ENCODE measurements at places on chromosomes 6 and 20.

DNA sequence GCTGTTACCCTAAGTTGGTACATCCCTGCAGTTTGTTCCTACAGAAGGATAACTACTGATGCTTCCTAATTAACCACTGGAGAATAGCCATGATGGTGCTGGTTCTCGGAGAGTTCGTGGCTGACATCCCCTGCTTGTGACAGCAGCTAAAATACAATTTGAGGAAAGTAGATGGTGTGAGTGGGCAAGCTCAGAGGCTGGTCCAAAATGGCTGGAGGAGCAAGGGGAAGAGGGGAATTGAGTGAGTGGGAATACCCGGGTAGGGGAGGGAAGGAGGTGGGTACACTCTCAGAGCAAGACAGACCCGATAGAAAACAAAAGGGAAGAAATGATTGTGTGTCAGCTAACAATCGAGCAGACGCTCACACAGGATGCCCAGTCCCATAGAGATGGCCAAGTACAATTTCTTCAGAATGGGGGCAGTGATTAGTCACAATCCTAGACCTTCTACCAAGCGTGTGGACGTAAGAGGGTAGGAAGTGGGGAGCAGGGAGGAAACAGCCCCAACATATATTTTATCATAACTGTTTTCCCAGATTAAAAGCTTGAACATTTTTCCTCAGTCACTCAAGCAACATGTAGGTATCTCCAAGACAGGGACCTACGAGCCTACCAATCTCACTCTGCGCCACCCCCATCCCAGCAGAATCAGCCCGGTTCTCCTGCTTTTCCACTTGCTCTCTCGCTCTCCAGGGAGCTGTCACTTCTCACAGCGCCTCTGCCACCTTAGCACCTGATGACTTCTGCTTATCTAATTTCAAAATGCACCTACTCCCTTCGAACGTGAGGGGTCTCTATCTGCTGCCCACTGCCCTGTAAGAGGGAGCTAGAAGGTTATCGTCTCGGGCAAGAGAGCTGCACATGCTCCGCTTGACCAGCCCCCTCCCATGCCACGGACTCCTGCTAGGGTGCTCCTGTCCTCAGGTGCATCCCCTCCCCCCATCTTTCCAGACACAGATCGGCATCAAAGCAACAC, 26.2 kb downstream of the RIPOR2 start:
- no peak for DNase-seq

DNA sequence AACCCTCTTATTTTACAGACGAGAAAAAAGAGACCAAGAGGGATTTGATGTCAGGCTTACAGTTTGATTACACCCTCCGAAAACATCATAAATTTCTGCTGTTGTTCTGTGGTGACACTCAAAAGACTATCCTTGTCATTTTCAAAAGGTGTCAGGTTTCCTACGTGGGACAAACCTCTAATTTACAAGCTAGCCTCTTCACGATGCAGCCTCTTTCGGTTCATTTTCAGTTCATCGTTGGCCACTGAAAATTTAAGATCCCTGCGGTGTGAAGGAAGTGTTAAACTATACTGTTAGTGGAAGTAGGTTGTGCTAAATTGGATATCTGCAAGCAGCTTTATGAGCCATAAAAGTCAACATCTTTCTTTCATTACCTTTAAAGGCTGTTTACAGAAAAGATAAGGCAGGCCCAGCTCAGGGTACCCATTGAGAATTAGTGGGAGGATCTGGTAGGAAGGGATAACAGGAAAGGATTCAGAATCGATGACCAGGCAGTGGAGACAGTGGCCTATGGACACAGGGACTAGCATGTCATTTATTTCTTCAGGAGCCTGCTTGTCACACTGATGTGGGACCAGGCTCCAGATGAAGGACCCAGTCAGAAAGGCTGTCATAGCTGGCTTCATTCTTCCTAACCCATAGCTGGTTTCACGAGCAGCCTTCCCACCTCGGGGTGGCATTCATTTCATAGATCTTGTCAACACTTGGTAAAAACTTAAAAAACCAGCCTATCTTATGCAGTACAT, 329.1 kb upstream of the SOX4 start:
- no peak for DNase-seq

GRCh38 chr6:161750686-161751085, 476.8 kb upstream of the AGPAT4 start:
- DNase-seq, result no peak

DNA sequence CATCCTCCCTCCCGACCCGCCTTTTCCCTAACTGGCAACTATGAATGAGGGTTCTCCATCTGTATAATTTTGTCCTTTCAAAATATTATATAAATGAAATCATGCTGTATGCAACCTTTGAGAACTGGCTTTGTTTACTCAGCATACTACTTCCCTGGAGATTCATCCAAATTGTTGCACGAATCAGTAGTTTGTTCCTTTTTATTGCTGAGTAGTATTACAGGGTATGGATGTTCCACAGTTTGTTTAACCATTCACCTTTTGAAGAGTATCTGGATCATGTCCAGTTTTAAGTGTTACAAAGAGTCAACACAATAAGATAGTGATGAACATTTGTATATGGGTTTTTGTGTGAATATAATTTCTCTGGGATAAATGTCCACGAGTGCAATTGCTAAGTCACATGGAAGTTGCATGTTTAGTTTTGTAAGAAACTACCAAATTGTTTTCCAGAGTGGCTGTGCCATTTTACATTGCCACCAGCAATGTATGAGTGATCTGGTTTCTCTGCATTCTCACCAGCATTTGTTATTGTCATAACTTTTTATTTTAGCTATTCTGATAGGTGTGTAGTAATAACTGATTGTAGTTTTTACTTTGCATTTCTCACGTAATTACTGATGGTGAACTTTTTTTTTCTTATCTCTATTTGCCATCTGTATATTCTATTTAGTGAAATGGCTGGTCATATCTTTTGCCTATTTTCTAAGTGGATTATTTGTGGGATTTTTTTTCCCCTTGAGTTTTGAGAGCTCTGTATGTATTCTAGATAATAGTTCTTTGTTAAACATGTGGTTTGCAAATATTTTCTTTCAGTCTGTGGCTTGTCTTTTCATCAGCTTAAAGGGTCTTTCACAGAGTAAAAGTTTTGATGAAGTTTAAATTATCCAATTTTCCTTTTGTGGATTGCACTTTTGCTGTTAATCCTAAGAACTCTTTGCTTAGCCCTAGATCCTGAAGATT, 14.4 kb upstream of the RNF24 start:
- no peak for DNase-seq

GRCh38 chr20:47529840-47530239, 28.2 kb downstream of the NCOA3 start:
- no peak for DNase-seq

- DNase-seq, result no peak
Observed at GRCh38 chr20:11181966-11182365, 508.2 kb upstream of the JAG1 start.

DNA sequence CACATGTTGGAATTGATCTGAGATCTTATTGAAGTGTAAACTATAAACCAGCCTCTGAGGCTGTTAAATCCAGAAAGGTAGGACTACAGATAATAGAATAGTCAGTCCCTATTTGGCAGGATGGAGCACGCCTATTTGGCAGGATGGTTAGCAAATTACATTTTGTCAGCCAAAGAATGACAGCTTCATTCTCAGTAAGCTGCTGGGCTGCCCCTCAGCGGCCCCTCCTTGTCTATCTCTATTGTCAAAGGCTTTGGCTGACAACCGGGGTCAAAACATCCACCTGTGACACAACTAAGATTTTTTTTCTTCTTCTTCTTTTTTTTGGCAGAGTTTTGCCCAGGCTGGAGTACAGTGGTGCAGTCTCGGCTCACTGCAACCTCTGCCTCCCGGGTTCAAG, 123.4 kb upstream of the ECI2 start:
- DNase-seq, result no peak

- DNase-seq, result no peak
Observed at GRCh38 chr20:32004963-32005362, 5.3 kb upstream of the CCM2L start.

DNA sequence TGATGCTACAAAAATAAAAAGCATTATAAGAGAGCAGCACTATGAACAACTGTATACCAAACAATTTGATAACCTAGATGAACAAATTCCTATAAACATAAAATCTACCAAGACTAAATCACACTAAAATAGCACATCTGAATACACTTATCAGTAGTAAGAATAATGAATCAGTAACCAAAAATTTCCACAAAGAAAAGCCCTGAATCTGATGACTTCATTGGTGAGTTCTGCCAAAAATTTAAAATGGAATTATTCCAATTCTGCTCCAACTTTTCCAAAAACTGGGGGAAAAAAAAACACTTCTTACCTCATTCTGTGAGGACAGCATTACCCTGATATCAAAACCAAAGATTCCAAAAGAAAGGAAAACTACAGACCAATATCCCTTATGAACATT, 206.2 kb downstream of the WDR27 start:
- DNase-seq, result no peak

- DNase-seq, result no peak
Observed at GRCh38 chr6:163412801-163413344, 1.6 kb upstream of the QKI start.

DNA sequence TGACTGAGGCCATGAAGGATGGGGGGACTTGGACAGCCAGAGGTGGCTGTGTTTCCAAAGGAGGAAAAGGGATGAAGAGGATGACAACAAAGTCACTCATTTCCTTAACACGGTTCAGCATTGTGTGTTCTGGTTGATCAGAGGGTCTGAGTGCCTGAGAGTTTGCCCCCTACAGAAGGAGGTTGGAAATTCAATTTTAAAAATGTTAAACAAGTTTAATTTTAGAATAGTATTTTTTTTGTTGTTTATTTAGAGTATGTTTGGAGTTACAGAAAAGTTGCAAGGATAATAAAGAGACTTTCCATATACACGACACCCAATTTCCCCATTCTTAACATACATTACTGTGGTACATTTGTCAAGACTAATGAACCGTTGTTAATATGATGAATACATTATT, 10.3 kb upstream of the VAPB start:
- no peak for DNase-seq

DNA sequence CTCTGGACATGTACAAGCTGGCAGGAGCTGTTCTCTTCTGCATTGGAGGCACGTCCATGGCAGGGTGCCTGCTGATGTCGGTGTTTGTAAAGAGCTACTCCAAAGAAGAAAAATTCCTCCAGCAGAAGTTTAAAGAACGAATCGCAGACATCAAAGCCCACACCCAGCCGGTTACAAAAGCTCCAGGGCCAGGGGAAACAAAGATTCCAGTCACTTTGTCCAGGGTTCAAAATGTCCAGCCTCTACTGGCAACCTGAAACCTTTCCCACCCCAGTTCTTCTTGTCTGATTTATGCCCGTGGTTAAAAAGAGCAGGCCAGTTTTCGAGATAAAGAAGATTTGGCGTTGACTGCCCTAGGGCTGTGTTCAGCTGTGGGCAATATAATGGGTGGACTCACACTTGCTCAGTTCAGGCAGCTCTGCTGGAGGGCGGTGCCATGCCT, 19.7 kb downstream of the NRSN1 start:
- DNase-seq, result no peak

DNA sequence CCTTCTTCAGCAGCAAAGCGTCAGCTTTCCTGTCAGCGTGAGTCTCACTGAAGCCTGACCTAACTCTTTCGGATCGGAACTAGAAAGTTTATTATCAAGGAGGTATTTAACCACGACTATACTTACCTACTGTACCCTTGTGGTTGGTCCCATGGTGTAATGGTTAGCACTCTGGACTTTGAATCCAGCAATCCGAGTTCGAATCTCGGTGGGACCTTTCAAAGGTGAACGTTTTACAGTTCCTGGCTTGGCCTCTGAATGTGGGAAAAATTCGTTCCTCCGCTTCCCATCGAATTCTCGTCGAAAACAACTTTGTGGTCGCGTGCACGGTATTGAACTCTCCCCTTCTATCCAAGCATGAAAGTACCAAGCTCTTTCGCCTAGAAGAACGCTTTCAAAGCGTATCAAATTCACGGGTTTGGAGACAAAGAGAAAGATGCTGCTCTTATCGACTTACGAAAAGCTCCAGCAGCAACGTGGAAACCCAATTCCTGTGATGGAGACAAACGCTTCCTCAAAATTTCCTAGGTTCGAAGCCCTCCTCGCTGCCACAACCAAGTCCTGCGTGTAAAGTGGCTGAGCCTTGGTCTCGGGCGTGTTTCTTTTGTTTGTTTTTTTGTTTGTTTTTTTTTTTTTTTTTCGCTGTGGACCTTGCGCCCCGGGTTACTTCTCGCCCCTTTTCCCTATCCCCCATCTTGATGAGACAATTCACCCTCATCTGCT, 63.7 kb downstream of the GPX5 start:
- peak; percentile 27 for DNase-seq

GRCh38 chr6:39254999-39255535, 25.8 kb upstream of the KCNK5 start:
- DNase-seq, result no peak

- no peak for DNase-seq
Observed at GRCh38 chr6:153873541-153873940, 165.5 kb upstream of the OPRM1 start.

DNA sequence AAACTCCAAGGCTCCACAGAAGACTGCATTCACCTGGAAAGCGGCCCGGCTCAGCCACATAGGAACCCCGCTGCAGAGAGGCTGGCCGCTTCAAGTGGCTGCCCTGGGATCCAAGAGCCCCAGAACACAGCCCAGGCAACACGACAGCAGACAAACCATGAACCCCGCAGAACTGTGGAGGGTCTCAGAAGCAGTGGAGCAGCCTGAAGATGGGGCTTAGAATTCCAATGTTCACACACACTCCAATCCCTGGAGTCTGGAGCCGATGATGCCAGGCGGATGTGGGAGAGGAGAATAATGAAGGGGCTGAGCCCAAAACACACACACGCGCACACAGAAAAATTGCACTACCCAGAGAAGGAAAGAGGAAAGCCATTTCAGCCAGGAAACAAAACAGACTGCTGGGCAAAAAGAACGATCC, 52.4 kb downstream of the NINL start:
- no peak for DNase-seq

- no peak for DNase-seq
Observed at GRCh38 chr20:58327211-58327610, 17.7 kb downstream of the RAB22A start.

GRCh38 chr20:63937596-63937995, 18.6 kb downstream of the UCKL1 start:
- DNase-seq, result no peak
